ENCODE measurements at places on chromosomes 3 and 15.

GRCh38 chr3:52998771-52999513 is 46.9 kb downstream of the SFMBT1 start:
- no peak for DNase-seq

DNA sequence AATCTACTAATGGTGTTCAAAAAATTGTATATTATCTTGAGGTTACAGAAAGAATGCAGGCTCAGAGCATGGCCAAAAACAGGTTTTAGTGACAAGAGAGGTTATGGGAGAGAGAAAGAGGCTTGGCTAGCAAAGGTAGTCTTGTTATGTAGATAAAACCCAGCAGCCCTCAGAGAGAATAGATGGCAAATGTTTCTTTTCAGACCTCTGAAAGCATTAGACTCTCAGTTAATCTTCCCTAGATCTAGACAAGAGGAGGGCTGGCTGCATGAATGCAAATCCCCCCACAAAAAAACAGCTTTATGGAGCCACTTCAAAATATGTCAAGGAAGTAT is 62.2 kb downstream of the OSTN start:
- DNase-seq: no peak

DNA sequence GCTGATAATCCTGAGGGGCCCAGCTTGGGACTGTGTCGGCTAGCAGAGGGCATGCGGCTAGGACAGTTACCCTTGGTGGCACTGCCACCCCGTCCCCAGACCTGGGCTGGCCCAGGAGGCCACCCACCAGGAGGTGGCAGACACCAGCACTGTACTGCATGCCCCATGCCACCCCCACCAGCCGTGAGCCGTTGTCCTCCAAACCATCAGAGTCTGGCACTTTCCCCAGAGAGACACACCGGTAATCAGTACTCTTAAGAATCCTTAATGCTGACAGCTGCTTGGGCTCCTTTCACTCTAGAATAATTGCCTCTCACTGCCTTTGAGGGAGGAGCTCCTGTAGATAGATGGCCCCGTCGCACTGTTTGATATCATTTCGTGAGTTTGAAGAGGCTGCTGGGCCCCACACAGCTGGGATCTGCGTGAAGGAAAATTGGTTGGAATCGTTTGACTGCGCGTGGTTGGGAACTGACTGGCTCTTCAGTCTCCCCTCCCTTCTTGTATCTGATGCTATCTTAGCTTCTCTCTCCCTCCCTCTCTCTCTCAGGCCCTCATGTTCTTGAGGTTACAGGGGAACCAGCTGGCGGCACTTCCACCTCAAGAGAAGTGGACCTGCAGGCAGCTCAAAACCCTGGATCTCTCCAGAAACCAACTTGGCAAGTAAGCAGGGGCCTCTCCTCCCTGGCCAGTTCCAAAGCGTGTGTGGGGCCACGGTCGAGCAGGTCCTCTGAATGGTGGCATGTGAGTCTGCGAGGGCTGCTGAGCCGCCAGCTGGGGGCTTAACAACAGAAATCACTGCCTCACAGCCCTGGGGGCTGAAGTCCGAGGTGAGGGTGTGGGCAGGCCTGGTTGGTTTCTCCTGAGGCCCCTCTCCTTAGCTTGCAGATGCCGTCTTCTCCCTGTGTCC is 94.9 kb downstream of the LRRK1 start:
- DNase-seq: peak; percentile 73

- DNase-seq: no peak
These were observed 255.0 kb upstream of the ROPN1 start for GRCh38 chr3:124246949-124247348.

DNA sequence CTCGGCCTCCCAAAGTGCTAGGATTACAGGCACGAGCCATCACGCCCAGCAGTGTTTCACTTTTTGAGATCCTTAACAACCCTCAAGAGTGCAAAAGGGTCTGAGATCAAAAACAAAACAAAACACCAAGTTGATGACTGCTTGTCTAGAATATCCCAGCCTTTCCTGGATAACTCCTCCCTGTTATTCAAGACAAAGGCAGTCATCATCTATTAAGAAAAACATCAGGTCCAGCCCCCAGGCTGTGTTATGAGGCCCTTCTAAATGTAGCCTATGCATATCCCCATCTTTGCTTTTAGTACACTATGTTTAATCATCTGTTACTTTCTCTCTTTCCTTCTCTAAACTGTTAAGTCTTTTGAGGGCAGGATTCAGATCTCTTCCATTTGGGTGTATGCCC is 150.1 kb upstream of the FHIT start:
- no peak for DNase-seq

- no peak for DNase-seq
These were observed 21.6 kb upstream of the TASOR start for GRCh38 chr3:56704706-56705105.

DNA sequence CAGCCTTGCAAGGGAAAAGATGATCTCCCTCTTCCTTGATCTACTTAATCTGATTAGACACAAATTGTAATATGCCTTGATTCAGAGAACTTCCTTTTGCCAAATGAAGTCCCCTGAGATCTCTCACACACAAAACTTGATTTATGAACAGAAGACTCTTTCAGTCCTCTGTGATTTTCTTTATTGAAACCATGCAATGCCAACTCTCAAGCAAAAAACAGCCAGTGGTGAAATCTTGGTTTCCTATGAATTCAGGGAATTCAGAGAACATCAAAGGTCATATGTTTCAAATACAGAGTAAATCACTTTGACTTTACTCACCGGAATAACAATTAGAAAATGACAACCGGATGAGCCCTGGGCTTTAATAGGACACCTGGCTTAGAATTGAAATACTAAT is 211.7 kb downstream of the ABHD5 start:
- DNase-seq: no peak

DNA sequence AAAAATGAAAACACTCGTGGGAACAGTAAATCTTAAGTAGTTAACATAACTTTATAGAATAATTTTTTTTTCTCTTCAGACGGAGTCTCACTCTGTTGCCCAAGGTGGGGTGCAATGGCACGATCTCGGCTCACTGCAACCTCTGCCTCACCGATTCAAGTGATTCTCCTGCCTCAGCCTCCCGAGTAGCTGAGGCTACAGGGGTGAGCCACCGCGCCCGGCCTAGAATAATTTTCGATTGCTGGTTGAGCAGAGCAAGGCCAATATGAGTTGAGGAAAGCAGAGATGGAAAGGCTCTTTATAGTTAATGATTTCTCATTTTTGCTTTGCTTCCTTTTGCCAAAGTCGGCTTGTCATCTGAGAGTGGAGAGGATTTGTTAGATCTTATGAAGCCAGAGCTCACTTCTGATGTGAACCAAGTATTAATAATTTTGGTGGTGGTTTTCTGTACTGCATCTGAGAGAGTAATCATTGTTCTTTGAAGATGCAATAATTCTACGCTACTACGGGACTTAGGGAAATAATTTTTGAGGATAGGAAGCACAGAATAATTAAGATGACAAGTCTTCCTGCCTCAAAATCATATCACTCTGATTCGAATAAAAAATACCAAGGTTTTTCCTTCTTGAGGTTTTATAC is 1.6 kb upstream of the GOLM2 start:
- DNase-seq: peak; percentile 56

DNA sequence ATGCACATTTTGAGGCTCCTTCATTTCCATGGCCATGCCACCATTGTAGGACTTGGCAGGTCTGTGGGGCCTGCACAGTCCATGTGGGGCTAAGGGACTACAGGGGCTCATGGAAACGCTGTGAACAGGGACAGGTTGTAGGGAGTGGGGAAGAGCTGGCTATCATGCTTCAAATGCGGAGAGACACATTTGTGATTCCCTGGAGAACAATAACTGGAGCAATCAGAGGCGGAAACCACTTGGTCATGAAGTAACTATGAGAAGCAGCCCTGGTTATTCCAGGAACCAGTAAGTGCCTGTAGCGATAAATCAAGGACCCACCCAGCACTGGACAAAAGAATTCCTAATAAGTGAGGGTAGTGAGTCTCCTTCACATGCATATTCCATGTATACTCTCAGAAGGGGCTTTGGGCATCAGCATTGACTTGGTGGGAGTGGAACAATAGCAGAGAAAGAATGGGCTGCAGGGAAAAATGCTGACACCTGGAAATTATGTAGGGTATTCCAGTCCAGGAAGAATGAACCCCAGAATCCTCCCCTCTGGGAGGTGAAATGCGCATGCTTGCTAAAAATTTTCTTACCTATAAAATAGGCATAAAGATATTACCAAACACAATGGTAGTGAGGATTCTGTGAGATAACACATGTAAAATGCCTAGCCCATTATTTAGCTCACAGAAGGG is 251.4 kb upstream of the ROPN1 start:
- DNase-seq: peak; percentile 46

DNA sequence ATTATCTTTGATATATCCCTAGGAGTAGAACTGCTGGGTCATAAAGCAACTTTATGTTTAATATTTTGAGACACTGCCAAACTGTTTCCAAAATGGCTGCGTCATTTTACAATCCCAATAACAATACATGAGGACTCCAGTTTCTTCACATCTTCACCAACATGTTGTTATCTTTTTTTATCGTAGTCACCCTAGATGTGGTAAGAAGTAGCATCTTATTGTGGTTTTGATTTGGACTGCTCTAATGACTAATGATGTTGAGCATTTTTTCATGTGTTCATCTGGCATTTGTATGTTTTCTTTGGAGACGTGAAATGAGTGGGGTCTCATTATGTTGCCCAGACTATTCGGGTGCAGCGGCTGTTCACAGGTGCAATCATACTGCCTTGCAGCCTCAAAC is 83.8 kb downstream of the MAP4 start:
- no peak for DNase-seq

- DNase-seq: no peak
These were observed 56.1 kb downstream of the CACNA2D2 start for GRCh38 chr3:50447290-50447840.

GRCh38 chr15:89085289-89085926 is 2.8 kb upstream of the ABHD2 start:
- no peak for DNase-seq

DNA sequence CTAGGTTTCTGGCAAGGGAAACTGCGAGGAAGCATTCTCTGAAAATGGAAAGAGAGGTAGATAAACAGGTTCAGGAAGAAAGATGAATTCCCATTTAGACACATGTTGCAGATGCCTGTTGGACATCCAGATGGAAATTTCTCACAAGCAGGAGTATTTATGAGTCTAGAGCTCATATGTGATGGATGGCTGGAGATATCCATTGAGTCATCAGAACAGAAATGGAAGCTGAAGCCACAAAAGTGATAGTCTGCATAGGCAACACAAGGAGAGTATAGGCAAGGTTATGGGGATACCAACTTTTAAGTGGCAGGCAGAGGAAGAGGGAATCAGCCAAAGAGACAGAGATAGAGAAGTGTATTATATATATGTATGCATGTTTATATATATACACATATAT is 6.3 kb upstream of the RAMAC start:
- DNase-seq: no peak

- DNase-seq: peak; percentile 34
These were observed at the start of gene LRRC15 for GRCh38 chr3:194369522-194370279. TSS of gene LRRC15 (minus strand) at chr3:194369743. CDS start at chr3:194361043, 8,700 bp downstream.

GRCh38 chr3:83461411-83461810 is 1497.4 kb upstream of the CADM2 start:
- no peak for DNase-seq

GRCh38 chr3:43247561-43248184 is 38.7 kb upstream of the SNRK start:
- DNase-seq: peak; percentile 4

GRCh38 chr15:100190675-100191074 is 151.1 kb downstream of the ADAMTS17 start:
- no peak for DNase-seq

GRCh38 chr3:58005669-58006068 is 2.6 kb upstream of the FLNB start:
- DNase-seq: no peak

DNA sequence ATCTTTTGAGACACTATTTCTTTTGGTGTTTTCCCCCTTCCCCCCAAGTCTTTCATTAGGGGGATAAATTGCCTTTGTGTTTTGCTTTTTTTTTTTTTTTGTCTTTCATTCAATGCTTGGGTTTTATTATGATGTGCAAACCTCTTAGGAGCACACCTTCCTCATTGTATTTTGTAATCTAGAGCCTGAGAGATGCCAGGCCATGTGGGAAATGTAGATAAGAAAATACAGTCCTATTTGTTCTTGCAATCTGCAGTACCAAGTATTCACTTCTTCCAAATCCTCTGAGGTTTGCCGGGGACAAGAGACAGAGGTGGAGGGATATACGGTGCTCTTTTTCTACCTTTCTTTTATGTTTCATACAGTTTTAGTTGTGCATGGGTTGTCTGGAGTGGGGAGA is 66.7 kb downstream of the LARS2 start:
- no peak for DNase-seq

DNA sequence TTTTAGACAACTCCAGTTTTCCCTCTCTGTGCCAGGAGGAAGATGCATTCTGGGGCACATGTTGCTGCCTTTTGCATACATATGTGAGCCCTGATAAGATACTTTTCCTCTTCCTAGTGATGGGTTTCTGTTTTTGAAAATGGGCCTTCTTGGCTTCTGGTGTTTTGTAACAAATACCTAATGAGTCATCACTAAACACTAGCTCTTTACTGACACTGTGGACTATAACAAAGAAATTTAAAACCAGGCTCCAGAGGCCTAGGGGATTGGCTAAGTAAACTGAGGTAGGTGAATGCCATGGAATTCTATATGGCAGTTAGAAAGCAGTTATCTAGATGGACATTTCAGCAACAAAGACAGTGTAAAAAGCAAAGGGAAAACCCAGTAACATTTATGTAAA is 93.4 kb upstream of the NR2E3 start:
- DNase-seq: no peak

- DNase-seq: peak; percentile 82
These were observed 2.5 kb upstream of the INAFM2 start for GRCh38 chr15:40320931-40321371.

GRCh38 chr3:196792771-196793170 is 53.1 kb downstream of the PAK2 start:
- DNase-seq: no peak

DNA sequence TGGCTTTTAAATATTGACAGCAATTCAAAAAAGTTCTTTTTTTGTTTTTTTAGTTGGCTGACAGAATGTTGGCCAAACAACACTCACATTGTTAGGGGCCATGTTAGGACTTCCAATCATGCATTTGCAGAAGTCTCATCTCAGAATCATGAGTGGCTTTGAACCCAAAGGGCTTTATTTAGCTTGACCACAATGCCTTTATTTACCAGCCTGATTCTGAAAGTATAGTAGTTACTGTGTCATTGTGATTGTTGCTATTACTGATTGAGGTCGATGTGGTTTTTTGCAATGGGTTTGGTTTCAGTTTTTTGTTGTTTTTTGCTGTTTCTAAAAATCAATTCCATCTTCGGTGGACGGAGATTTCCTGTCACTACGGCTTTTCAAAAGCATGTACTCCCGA is 7.2 kb downstream of the GLDN start:
- DNase-seq: no peak

GRCh38 chr3:160065282-160065681 is 76.6 kb downstream of the IL12A start:
- no peak for DNase-seq

Data from eye (tissue), 1 donor.